ENCODE measurements at places on chromosomes 5 and 9. TPM values are rescaled to one million over a fixed set of nuclear protein-coding genes. Genes with fewer than 3 reads are reported as not detected.

DNA sequence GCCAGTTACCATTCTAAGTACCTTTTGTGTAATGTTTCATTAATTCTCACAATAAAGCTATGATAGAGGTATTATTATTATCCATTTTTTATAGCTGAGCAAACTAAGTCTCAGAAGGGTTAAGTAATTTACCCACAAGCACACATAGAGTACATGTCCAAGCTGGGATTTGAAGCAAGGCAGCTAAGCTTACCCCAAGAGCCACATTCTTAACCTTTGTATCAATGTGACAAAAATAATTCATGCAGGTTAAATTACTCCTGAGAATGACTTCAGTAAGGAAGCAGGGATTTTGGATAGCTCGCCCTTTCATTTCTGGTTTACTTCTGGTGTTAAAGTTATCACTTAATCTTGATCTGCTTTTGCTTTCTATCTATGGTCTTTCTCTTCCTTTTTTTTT lies 141.9 kb downstream of the ACTBL2 start:
- H3K27ac ChIP-seq: no peak overlapping the region
- H3K4me1 ChIP-seq: no peaks in the 10 kb centered on the region
- H3K4me3 ChIP-seq: no peak overlapping the region

DNA sequence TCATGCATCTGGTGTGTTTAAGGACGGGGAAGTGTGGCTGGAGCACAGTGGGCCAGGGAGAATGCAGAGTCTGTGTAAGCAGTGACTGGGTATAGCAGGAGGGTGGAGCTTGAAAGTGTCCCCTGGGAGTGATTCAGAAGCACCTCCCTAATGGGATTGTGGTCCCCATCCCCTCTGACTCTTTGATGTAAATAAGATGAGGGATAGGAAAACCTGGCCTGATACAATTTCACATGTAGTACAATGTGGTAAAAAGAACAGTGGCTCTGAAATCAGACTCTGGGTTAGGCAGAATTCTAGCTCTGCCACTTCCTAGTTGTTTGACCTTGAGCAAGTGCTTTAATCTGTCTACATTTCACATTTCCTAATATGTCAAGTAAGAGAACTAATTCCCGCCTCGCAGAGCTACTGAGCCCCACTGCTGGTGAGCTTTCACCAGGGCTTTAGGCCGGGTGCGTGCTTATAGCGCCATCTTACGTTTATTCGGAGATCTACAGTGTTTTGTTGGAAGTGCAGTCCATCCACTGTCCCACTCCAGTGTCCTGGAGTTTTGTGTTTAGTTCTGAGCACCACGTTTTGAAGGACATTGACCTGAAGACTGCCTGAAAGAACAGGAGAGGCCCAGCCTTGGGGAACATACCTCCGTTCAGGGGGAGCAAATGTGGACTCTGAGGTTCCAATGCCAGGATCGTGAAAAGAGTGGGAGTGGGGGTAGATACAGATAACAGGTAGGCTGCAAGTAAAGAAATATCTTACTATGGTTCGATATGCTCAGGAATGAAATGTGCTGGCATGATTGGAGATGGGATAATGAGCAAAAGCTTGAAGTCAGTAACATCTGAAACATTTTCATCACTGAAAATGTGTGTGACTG lies 51.2 kb upstream of the TESK1 start:
- no peaks in the 10 kb centered on the region for H3K27me3 ChIP-seq
- DNase-seq: peak; percentile 92
- peak overlapping the region; percentile 86 for H3K27ac ChIP-seq
- H3K4me3 ChIP-seq: no peak overlapping the region
- peaks cover 47% of the 10 kb centered on the region for H3K4me1 ChIP-seq

DNA sequence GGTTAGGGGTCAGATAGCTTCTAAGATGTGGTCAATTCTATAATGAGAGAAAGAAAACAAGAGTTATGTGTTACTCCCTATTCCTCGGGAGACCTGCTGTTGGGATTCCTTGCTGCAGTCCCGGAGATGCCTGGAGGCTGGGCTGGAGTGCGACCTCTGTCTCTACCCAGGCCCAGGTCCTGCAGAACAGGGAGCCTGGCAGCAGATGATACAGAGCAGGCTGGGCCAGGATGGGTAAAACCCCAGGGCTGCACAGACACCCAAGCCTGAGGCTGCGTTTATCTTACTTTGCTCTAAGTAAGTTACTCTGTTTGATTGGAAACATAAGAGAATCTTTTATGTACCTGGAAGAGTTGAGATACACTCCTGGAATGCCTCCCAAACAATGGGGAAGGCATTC lies 26.9 kb upstream of the FAM120AOS start:
- H3K4me1 ChIP-seq: no peaks in the 10 kb centered on the region
- no peaks in the 10 kb centered on the region for H3K36me3 ChIP-seq
- no peak for DNase-seq
- no peaks in the 10 kb centered on the region for H3K27me3 ChIP-seq

GRCh38 chr9:101032426-101032825 lies 3.9 kb downstream of the PLPPR1 start:
- H3K4me1 ChIP-seq: no peaks in the 10 kb centered on the region
- no peak overlapping the region for H3K27ac ChIP-seq
- no peaks in the 10 kb centered on the region for H3K36me3 ChIP-seq
- no peak overlapping the region for H3K4me3 ChIP-seq

DNA sequence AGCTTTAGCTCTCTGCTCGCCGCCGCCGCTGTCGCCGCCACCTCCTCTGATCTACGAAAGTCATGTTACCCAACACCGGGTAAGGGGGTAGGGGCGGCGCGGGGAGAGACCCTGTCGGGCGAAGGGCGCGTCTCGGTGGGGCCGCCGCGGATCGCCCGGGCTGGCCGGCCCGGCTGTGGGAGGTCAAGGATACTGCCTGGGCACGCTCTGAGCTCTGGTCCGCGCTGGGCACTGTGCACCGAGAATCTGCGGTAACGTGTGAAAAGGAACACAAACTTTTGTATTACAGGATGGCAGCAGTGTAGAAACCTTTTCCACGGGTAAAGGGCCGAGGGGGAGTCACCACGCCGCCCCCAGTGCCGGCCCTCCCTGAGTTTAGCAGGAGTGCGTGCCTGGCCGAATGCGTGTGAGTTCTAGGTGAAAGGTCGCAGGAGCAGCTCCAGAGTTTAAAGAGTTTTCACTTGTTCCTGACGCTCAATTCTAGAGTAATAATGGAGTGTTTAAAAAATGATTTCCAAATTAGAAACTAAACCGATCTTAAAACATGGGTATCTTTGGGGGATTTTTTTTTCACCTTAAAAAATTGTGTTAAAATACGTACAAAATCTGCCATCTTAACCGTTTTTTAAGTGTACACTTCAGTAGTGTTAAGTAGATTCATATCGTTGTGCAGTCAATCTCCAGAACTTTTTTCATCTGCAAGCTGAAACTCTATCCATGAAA lies at the start of gene HSDL2:
Gene HSDL2, plus strand, starts transcription at position 7 of the 723 bp plus-strand sequence. Its CDS starts 56 bp downstream, at position 63.
- H3K4me3 ChIP-seq: peak within 1 kb of the TSS; percentile 74
- no peaks in the 10 kb centered on the region for H3K36me3 ChIP-seq
- peak; percentile 82 for DNase-seq
- H3K27ac ChIP-seq: peak within 1 kb of the TSS; percentile 98
- H3K4me1 ChIP-seq: no peaks in the 10 kb centered on the region

- peak overlapping the region; percentile 96 for H3K4me3 ChIP-seq
- no peaks in the 10 kb centered on the region for H3K27me3 ChIP-seq
- peaks cover 46% of the 10 kb centered on the region for H3K4me1 ChIP-seq
- DNase-seq: no peak
These were observed 1.1 kb downstream of the SSNA1 start for GRCh38 chr9:137189297-137190295.

IFNA5 gene
- not detected for polyA plus RNA-seq

TIMD4 gene
- polyA plus RNA-seq: 7.3 TPM

IL9 gene
- not detected for polyA plus RNA-seq
